ENCODE measurements at places on chromosomes 6 and 20. TPM values are rescaled to one million over a fixed set of nuclear protein-coding genes. Genes with fewer than 3 reads are reported as not detected.

The FOXO3 gene
- total RNA-seq, result 38.7 TPM

The CENPW gene
- 15.0 TPM for total RNA-seq

The POM121L2 gene
- total RNA-seq, result not detected

The ZNF391 gene
- 0.28 TPM for total RNA-seq

DNA sequence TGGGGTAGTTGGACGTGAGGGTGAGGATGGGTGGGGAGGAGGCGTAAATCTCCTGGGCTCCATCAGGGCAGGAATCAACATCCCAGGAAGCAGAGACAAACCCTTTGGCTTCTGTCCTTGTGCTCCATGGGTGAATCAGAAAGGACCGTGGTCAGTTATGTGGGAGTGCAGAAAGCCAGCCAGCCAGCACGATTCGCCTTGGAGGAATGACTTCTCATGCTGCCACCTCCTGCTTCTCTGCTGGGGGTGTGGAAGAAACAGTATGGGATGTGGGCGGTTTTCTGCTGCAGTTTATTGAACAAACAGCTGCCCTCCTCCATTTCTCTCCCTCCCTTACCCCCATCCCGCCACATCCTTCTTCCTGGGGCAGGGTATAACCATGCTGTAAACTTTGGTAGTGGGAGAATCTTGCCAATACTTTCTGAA is 214.5 kb downstream of the SOX4 start:
- DNase-seq, result peak; percentile 78
- H3K4me1 ChIP-seq, result peaks cover 18% of the 10 kb centered on the region
- H3K27me3 ChIP-seq, result no peaks in the 10 kb centered on the region
- H3K27ac ChIP-seq, result peak overlapping the region; percentile 57
- no peak overlapping the region for H3K4me3 ChIP-seq

The LINC00237 gene
- not detected for total RNA-seq

Measured in IMR-90 (cell line).